ENCODE measurements at places on chromosomes 16 and 17.
A peak's percentile ranks its signal among the peaks of the same experiment; 100 is the strongest.

DNA sequence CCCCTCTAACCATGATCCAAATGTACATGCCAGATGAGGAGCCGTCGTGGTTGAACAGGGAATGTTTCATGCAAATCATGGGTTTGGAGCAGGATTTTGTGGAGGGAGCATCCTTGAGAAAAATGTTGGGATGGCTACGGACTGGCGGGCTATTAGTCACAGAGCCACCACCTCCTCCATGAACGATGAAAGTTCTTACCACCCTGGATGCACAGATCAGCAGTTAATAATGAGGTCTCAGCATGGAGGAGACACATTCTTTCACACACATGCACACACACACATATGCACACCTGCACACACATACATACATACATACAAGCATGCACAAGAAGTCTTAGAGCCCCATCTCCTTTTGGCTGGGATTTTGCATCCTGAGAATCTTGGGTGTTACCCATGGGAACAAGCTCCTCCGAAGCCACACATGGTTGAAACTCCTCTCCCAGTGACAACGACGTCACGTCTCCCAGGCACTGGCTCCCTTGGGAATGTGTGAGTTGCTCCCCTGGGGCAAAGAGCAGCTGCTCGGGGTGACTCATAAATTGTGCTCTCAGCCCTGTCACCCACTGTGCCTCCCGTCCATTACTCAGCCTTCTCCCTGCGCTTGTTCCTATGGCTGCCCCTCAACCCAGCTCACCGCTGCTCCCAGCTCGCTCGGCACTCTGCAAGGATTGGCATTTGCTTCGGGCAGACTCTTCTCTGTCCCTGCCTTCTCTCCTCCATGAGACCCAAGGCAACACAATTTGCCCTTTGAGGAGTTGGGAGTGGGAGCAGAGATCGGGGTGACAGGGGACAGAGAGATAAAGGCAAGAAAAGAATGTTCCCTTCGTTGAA lies 344.6 kb downstream of the SOX9 start:
- DNase-seq, result peak; percentile 92

GRCh38 chr16:48326915-48327314 lies 58.3 kb downstream of the SIAH1 start:
- no peak for DNase-seq

- DNase-seq, result no peak
These were observed 15.4 kb downstream of the SPIRE2 start for GRCh38 chr16:89843409-89844350.

GRCh38 chr17:32504166-32504990 lies 17.6 kb downstream of the CDK5R1 start:
- DNase-seq, result no peak

GRCh38 chr17:80119271-80119791 lies 17.9 kb downstream of the GAA start:
- no peak for DNase-seq

- no peak for DNase-seq
These were observed 19.8 kb downstream of the TAF1C start for GRCh38 chr16:84166796-84167695.

DNA sequence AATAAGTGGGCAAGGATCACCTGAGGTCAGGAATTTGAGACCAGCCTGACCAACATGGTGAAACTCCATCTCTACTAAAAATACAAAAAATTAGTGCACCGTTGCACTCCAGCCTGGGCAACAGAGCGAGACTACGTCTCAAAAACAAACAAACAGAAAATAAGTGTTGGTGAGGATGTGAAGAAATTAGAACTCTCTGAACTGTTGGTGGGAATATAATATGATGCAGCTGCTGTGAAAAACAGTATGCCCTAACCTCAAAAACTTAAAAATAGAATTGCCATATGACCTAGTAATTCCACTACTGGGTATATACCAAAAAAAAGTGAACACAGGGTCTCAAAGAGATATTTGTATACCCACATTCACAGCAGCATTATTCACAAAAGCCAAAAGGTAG lies 26.1 kb downstream of the GLG1 start:
- DNase-seq, result no peak

- no peak for DNase-seq
These were observed 797 bp downstream of the GRB7 start for GRCh38 chr17:39738568-39738901.

DNA sequence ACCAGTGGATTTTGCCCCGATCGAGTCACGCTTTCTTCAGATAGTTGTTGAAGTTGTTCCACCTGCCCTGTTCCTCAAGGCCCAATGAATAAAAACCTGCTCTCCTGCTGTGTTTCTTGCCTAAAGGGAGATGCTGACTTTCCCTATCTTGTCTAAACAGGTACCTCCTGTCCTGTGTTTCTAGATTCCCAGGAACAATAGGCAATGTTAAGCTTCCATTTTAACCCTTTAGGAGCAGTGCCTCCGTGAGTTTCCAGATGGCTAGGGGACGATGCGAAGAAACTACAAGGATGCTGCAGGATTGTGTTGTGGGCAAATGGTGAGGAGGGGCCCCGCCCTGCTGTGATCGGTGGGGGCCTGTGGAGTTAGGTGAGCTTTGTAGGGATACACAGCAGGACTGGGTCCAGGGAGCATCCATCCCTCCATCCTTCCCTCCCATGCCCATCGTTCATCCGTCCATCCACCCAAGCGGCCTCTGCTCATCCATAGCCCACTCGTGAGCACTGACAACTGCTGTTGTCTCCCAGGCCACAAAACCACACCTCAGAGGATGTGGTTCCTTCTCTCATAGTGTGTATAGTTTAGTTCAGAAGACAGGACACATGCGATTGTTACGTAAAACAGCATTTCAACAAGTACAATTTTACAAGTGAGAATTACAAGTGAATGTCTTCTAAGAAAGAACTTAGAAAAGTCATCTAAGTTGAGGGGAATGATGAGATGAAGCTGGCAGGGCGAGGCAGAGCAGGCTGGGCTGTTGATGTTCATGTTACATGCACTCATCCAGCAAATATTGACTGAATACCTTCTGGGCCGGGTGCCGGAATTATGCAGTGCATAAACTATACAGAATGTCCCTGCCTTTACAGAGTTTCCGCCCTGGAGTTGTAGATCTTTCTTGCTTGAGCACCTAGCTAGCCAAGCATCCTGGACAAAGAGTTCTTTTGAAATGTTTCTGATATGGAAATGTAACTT lies 5.2 kb downstream of the ARSG start:
- no peak for DNase-seq

- DNase-seq, result no peak
These were observed 13.4 kb downstream of the RPTOR start for GRCh38 chr17:80558046-80558445.

GRCh38 chr17:57629886-57630285 lies 115.2 kb downstream of the CCDC182 start:
- no peak for DNase-seq

- DNase-seq, result no peak
These were observed 65.1 kb downstream of the SDR42E1 start for GRCh38 chr16:81946206-81946605.

GRCh38 chr16:18827890-18828289 lies 26.5 kb upstream of the ARL6IP1 start:
- no peak for DNase-seq

DNA sequence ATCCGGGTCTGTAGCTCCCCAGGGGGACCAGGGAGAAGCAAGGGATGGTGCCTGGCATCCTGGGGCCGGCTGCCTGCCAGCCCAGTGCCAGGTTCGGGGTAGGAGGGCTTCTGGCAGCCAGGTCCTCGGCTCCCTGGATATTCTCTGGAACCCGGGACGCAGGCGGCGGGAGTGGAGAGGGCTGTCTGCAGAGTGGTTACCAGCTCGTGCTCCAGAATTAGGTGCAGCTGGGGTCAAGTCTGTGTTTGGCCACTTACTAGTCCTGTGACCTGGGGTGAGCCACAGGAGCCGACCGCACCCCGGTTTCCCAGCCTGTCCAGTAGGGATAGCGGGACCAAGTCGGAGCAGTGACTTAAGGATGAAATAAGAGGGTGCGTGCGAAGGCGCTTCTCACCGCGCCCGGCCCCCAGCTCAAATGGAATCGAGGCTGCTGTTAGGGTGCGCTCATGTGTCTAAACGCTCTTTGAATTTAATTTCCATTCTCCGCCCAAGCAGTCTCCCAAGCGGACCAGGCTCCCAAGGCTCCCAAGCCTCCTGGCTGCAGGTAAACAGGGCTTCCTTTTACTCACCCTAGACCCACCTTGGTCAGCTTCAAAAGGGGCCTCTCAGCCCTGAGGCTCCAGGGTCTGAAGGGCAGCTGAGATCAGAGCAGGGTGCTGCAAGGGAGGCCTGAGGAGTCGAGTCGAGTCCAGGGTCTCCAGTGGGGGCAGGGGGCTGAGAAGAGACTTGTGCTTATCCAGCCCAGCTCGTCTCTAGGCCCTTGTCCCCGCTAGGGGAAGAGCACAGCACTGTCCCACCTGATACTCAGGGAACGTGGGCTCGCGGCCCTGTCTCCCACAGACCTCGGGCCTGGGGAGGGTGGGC lies 28.3 kb upstream of the ZNF469 start:
- no peak for DNase-seq

DNA sequence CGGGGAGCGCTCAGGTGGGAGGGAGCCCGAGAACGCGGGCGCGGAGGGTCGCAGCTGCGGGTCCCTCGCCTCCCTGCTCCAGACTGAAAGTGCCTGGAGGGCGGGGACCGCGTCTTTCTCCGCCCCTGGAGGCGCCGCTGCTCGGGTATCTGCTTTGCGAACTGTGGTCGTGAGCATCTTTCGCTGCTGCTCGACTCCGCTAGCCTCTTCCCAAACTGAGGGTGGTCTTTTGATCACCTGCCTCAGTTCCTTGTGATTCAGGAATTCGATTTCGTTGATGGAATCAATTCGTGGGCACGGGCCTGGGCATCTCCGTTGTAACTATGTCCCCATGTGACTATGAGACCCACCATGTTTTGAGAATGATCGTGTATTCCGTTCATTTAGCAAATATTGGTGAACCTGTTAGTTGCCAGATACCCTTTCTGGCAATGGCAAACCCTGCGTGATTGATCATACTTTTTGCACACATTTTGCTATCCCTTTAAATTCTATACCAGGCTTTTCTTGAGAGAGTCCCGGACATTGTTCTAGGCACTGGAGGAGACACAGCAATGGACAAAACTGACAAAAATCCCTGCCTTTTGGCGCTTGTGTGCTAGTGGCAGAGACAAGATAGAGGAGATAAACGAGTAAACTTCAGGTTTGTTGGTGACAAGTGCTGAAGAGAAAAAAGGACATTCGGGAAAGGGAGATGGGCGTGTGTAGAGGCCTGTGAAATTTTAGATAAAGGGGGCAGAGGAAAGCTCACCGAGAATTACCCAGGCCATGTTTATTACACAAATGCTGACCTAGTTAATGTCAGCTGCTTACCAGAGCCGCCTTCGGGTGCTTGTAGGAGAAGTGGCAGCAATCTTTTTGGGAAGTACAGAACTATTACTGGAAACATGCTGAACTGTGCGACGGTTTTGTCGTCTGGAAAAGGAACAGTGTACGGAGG lies 948 bp downstream of the UTP18 start:
- no peak for DNase-seq

DNA sequence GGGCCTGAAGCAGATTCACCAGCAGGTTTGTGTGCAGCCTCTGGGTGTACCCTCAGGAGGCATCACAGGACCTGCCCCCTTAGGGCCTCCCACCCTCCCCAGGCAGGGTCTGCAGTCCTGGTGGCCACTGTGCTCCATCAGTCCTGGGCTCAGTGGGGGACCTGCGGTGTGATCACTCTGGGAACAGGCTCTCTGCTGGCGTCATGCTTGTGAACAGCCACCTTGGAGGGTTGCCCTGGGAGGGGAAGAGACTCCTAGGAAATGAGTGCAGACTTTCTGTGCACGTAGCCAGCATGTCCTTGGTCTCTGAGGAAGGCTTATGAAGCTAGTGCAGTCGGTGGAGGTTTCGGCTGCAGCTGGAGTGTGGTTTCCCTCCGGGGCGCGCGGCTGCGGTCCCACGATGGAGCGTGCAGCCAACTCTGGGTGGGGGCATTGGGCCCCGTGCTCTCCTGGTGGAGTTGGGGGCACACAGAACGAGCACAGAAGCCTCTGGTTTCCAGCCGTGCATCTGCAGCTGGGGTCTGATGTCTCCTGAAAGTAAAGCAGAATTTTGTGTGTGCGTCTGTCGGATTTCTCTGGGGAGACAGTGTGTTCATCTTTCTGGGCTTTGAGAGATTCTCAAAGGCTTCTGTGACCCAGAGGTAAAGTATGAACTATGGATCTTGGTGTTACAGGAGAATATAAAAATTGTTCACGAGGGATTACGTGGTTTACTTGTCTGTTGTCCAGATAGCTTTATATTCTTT lies 68.1 kb upstream of the ZNF750 start:
- DNase-seq, result no peak

GRCh38 chr17:82356845-82357355 lies 2.1 kb upstream of the TEX19 start:
- DNase-seq, result no peak

DNA sequence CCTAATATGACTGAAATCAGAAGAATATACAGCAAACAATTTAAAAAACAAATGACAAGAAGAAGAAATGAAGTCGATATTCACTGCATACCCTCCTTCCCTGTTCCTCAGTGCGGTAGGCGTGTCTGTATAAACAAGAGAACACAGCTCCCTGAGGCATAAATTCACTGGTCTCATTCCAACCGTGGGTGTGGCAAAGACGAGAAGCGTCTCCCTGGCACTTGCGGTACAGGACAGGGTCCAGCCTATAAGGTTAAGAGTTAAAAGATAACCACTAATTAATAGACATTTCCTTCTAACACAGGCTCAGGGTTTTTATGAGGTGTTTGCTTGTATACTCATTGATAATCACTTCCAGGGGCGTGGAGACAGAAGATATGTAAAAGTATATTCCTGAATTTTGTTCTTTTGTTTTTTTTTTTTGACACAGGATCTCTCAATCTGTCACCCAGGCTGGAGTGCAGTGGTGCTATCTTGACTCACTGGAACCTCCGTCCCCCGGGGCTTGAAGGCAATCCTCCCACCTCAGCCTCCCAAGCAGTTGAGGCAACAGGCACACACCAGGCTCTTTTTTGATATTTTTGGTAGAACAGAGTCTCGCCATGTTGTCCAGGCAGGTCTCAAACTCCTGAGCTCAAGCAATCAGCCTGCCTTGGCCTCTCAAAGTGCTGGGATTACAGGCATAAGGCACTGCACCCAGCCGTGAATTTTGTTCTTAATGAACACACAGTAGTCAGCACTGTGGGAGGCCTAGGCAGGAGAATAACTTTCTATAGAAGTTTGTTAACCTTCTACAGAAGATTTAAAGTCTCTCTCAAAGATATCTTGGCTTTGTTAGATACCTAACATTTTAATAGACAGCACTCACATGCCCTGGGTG lies 59.1 kb upstream of the CLEC18B start:
- peak; percentile 71 for DNase-seq

- no peak for DNase-seq
These were observed 29.8 kb downstream of the LIG3 start for GRCh38 chr17:35010093-35010492.

- DNase-seq, result no peak
These were observed 13.7 kb downstream of the ZNRF1 start for GRCh38 chr16:75012380-75013081.
